ENCODE measurements at places on chromosomes 12 and 14.

DNA sequence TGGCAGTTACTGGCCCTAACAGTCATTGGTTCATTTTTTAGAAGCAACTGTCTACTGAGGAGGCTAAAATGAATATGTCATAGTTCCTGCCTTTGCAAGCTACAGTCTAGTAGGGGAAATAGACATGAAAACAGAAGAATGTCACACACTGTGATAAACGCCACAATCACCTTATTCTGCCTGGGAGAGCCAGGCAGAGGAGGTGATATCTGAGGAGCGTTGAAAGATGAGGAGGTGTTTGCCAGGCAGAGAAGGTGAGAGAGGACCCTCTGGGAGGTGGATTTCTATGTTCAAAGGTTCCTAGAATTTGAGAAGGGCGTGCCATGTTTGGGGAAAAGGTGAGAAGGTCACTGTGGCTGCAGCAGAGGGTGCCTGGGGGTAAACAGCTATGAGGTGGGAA, 185.7 kb downstream of the PAX9 start:
- no peak for ATAC-seq

GRCh38 chr12:54126696-54127537, 61.9 kb downstream of the SMUG1 start:
- ATAC-seq, result peak; percentile 87

GRCh38 chr12:103998976-103999375, 33.3 kb downstream of the TDG start:
- ATAC-seq, result no peak

GRCh38 chr14:87888136-87888999, 104.6 kb downstream of the GALC start:
- ATAC-seq, result no peak

- ATAC-seq, result no peak
These were observed 9.9 kb downstream of the ISCU start for GRCh38 chr12:108572166-108572790.

- ATAC-seq, result peak; percentile 89
These were observed 148.9 kb upstream of the MAX start for GRCh38 chr14:65251213-65251612.

- peak; percentile 57 for ATAC-seq
These were observed 31.6 kb upstream of the PTPRQ start for GRCh38 chr12:80412343-80412953.

GRCh38 chr14:92753250-92753649, 4.8 kb upstream of the LGMN start:
- no peak for ATAC-seq

GRCh38 chr14:22803687-22803974, 11.6 kb downstream of the SLC7A7 start:
- ATAC-seq, result no peak

GRCh38 chr12:85781766-85782165, 54.4 kb downstream of the RASSF9 start:
- ATAC-seq, result no peak

- peak; percentile 70 for ATAC-seq
These were observed at the start of gene ADSS1 for GRCh38 chr14:104723651-104724406. Gene ADSS1, plus strand, starts transcription at chr14:104724229. Its CDS starts 42 bp downstream, at chr14:104724271.

GRCh38 chr14:89379006-89379405, 38.0 kb downstream of the FOXN3 start:
- peak; percentile 20 for ATAC-seq

- peak; percentile 96 for ATAC-seq
These were observed at the start of gene LRIG3 for GRCh38 chr12:58920102-58920960. Gene LRIG3, minus strand, starts transcription at chr12:58920504. Its CDS starts 269 bp downstream, at chr12:58920235.

GRCh38 chr12:53575502-53576249, 50.5 kb downstream of the ATF7 start:
- peak; percentile 53 for ATAC-seq

DNA sequence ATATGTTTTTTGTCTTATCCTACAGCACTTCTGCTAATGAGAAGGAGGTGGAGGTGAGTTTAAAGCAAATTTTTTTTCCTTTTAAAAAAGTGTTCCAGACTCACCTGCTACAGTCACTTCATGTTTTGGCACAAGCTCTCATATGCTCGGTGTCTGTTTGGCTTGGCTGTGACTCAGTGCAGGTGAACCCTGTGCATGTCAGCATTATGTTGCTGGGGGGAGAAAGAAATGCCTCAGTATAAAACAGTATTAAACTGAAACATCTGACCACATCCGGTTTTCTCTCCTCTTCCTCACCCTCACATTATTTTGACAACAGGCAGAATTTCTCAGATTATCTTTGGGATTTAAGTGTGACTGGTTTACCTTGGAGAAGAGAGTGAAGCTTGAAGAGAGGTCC, 105.2 kb downstream of the DNAI7 start:
- ATAC-seq, result no peak

DNA sequence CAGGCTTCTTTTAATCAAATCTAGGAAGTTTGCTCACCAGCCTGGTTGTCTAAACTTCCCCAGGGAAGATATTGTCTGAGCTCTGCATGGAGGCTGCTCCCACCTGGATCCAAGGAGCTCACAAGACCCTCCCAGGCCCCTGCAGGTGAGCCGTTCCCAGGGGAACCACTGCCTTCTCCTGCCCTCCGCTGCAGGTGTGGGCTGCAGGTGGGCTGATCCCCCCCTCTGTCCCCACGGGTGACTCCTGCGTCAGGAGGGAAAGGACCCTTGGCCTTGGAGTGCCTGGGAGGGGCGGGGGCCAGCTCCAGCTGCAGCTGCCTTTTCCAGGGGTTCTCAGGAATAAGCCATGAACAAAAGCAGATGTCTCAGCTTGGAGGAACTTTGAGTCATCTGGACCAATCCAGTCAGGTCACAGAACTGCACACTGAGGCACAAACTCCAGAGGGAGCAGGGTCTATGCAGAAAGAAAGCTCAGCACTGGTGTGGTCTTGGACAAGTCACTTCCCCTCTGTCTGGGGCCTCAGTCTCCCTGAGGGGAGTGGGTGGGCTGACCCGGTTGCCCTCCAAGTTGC, 246.6 kb upstream of the RTL1 start:
- ATAC-seq, result no peak

DNA sequence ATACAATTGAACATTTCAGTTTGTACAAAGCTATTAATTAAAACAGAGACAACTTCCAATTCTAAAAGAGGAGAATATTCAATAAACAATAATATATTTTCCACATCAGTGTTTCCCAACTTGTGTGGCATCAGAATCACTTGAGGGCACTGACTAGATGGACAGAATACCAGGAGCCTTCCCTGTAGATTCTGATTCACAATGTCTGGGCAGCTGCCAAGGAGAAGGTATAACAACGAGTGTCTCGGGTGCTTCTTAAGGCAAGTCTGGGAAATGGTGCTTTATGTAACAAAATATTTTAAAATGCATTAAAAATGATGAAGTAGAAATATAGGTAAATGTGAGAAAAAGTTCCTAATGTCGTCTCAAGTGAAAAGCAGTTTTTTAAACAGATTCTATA, 26.2 kb downstream of the GALC start:
- no peak for ATAC-seq

DNA sequence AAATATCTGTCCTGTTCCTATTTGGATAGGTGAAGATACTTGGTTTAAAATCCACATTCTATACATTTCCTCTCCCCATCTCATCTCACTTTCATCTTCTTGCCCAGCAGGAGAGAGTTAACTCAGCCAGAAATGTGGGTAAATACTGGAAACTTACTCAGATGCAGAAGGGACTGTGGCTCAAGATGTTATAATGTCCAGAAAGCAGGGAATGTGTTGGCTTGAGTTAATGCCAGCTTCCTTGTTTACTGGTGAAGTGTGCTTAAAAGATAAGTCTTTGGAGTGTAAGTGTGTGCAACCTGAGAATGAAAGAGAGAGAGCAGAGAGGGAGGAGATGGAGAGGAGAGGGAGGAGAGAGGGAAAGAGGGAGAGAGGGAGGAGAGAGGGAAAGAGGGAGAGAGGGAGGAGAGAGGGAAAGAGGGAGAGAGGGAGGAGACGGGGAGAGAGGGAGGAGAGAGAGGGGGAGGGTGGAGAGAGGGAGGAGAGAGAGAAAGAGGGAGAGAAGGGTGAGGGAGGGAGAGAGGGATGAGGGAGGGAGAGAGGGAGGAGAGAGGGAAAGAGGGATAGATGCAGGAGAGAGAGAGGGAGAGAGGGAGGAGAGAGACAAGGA, 22.0 kb upstream of the SNRPF start:
- ATAC-seq, result no peak

DNA sequence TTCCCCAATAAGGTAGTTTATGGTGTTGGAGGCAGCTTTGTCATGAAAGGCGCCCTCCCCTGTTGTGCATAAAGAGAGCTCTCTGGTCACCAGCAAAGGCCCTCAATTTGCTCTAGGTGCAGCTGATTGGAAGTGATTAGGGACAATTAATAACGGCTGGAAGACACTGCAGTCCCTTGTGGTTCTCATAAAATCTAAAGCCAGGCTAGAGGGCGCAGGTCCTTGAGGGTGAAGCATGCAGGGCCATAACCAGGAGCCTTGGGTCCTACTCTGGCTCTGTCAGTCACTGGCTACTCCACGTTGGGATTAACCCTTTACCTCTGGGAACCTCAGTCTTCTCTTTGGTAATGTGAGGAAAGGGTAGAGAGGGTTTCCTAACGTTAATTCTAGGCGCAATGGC, 1.9 kb downstream of the DAAM1 start:
- no peak for ATAC-seq

DNA sequence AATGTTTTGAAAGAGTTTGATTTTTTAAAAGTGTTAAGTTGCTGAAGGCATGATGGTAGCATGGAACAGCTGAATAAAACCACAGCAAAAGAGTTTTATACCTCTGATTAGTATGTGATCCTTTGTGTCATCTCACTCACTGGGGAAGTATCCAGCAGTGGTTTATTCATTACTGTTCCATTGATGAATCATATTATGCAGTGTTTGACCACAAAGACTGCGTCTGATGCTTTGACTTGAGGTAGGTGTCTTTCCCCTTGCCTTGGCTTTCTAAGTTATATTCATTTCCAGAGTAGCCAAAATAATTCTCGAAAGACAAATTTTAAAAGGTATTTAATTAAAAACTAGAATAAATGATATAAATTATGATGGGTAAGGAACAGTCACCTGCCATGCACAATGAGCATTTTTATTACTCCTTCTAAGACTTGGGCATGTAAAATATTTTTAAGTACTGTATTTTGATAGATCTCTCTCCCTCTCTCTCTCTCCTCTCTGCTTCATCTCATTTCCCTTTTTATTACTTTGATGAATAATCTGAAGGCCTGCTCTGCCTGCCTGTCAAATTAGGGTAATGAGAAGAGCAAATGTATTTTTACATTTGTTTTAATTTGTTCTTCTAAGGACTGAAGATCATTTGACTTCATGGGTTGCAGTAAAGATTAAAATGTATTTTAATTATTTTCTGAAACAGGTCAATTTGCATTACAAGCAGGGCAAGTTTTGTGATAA, 164.9 kb downstream of the NAV3 start:
- no peak for ATAC-seq

DNA sequence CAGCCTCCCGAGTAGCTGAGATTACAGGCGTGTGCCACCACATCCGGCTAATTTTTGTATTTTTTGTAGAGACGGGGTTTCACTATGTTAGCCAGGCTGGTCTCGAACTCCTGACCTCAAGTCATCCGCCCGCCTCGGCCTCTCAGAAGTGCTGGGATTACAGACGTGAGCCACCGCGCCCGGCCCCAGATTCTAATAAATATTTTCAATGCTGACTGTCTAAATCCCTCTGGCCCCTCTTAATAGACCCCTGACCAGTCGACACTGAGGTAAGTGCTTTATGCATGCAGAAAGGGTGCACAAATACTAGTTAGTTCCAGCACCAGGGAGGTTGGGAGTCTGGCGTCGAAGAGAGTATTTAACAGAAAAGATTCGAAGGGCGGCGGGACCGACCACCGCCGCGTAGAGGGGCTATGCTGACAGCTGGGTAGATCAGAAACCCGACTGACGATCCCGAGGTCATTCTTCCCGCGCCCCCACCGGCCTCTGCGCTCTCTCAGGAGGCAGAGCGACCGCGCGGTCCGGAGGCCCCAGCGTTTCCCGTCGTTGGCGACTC, 1.1 kb upstream of the SPATS2 start:
- no peak for ATAC-seq

- ATAC-seq, result no peak
These were observed 42.9 kb downstream of the P2RX4 start for GRCh38 chr12:121252712-121253345.

- ATAC-seq, result no peak
These were observed 164.0 kb upstream of the PZP start for GRCh38 chr12:9372202-9372601.

- ATAC-seq, result no peak
These were observed 74.4 kb upstream of the VRK1 start for GRCh38 chr14:96722736-96723135.

GRCh38 chr14:64186231-64187129, 107.7 kb downstream of the ESR2 start:
- no peak for ATAC-seq

- no peak for ATAC-seq
These were observed 250.5 kb upstream of the SOX5 start for GRCh38 chr12:24200010-24200409.

DNA sequence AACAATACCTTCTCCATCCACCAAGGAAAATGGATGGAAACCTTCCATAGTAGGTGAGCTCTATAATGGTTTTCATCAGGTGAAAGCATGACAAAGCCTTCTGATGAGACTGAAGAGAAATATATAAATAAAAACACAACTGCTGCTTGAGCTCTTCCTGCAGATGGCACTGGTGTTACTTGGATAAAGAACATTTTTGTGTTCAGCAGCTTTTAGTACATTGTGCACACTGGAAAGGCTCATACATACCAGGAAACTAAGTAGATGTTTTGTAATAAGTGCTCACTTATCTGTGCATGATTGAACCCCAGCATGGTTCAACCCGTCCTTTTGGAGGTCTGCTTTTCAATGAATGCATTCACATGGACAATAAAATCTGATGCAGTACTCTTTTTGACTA, 357.3 kb upstream of the MIS18BP1 start:
- ATAC-seq, result no peak

GRCh38 chr12:13243516-13244070, 47.1 kb downstream of the EMP1 start:
- no peak for ATAC-seq

- ATAC-seq, result peak; percentile 98
These were observed at the start of gene GAS2L3 for GRCh38 chr12:100573292-100574186. Gene GAS2L3, plus strand, starts transcription at chr12:100573684. Its CDS starts 21,221 bp downstream, at chr12:100594905.

- ATAC-seq, result no peak
These were observed 28.4 kb upstream of the NEDD1 start for GRCh38 chr12:96878704-96879103.

DNA sequence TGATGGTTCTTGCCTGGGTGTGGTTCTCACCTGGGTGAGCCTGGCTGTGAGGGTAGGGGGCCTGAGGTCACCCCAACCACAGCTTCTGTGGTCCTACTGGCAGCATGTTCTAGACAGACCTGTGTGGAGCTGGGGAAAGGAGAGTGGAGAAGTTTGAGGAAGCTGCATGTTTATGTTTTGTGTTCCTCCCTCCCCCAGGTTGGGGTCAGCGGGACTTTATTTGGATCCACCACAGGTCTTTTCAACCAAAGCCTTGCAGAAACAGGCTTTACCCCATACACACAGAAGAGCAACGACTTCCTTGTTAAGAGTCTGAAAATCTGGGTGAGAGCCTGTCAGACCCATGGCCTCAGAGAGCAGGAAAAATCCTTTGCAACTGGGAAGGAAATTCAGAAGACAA, 5.6 kb downstream of the CD9 start:
- no peak for ATAC-seq

DNA sequence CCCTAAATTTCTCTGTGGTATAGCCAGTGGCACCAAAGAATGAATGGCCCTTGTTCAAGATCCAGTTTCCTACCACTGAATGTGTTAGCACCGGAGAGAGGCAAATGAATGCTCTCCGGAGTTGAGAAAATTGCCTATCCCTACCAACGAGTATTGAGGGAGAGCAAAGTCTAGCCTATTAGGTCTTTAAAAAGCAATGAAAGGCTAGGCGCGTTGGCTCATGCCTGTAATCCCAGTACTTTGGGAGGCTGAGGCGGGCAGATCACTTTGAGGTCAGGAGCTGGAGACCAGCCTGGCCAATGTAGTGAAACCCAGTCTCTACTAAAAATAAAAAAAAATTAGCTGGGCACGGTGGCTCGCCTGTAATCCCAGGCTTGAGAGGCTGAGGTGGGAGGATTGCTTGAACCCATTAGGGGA, 898 bp upstream of the RAB15 start:
- no peak for ATAC-seq
